ENCODE measurements at places on chromosomes 3 and 15.

DNA sequence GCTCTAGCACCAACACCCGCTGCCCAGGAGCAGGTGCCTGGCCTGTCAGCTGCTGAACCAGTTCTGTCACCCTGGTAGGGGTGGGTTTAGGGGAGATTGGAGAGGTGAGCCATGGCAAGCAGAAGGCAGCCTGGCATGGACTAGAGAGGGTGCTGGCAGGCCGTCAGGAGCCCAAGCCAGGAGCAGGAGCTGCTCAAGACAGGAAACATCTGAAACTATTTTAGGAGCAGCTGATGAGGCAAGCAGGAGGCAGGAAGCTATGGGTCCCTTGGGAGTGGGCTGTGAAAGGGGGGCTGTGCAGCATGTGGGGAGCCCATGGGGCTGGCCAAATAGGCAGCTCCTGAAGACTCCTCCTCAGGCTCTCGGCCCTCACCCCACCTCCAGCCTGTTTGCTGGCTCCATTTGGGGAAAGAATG, 2.3 kb downstream of the INKA1 start:
- DNase-seq = no peak

DNA sequence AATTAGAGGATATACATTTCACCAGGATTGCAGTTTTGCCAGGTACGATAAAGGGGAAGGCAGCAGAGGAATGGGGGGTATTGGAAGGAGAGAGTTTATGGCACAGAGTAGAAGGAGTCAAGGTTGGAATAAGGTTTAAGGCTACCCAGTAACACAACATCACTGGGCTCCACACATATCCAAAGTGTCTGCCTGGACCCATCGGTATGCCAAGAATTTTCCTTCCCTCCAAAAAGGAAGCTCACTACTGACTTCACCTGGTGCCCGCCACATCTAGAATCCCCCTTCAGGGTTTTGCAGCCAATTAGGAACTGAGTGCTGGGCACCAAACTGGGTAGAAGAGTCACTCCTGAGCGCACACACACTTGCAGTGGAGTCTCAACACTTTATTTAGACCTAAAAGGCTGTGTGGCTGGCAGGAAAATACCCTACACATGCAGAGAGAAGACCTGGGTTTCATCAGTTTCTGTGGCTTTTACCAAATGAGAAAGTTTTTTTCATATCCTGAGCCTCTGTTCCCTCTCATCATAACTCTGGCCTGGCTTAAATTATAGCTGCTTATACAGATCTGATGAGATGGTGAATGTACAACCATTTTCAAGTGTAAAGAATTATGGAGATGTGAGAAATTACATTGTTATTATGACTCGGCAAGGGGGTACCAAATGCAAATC, 190.8 kb upstream of the LPP start:
- no peak for DNase-seq

DNA sequence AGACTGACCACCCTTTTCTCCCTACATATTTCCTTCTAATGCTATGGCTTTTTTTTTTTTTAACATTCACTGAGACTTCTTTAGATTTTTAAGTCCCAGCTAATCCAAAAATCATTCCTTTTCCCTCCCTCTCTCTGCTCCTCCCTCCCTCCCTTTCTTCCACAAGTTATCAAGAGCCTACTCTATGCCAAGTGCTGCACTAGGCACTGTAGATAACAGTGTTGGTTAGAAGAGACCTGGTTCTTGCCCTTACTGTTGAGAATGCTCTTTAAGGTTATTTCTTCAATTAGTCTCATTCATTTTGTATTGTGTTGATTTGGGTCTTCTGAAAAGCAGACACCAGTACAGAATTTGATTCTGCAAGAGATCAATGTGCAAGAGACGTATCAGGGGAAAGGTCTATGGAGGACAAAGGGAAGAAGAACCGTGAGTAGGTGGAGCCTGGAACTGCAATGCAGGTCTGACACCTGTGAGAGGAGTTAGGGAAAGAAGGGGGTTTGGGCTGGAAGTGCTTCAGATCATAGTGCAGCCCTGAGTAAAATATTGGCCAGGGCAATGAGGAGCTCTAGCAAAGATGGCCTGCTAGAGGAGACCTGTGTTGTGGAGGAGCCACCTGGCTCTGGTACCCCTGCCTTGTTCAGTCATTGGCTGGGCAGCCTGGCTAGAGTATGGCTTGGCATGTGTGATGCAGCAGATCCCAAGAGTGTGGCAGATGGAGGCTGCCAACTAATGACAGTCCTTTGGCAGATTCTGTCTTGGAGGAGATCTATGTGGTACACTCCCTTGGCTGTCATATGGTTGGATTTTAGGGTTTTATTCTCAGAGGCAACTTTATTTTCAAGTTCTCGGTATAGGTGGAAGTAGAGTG, 9.7 kb upstream of the PCOLCE2 start:
- DNase-seq = no peak

GRCh38 chr3:128195802-128196201, 42.5 kb downstream of the EEFSEC start:
- no peak for DNase-seq

DNA sequence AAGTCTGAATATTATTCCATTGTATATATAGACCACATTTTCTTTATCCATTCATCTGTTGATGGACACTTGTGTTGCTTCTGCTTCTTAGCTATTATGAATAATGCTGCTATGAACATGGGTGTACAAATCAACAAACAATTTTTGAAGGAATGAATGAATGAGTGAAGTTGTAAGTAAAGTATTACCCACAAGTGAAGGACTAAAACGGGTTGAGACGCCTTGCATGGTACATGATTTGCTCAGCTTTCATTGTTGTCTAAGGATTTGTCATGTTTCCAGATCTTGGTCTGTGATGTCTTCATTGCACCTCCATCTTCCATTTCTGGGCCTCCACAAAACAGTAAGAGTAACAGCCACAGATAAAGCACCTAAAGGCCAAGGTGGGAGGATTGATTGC, 20.5 kb downstream of the IFT122 start:
- no peak for DNase-seq

DNA sequence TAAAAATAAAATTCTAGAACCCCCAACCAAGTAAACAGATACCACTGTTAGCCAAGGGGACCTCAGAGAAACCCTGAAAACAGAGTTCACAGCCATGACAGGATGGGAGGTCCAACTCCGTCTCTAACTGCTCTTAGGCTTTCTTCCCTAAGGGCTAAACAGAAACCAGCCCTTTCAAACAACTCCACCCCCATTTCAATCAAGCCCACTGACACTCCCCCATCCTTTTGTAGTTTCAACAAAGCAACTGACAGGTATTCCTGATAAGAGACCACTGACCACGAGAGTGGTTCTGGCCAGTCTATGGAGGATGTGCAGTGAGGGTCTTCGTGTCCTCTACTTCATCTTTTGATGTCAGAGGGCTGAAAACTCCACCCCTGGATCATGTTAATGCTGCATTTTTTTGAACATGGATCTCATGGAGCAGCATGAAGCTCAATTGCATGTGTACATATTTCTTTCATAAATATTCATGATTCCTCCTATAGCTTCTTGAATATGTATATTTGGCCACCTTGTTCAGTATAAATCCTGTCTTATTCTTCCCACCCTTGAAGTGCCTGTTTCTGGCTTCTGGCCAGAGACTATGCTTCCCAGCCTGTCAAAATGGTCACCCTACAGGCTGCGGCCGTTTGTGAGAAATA, 222.6 kb downstream of the OSBPL10 start:
- no peak for DNase-seq

DNA sequence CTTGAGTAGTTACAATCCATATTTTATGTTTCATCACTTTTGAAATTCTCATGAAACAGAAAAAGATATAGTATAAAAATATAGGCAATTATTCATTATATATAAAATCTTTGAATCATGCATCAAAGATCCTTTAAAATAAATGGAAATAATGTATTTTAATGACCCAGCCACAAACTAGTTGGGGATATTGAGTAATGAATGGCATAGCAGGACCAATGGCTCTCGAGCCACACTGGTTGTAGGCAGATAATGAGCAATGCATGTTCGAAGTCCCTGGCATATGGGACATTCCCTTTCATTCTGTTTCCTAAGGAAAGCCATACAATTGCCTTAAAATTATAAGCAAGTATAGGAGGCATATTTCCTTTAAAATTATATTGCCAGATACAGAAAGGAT, 107.4 kb upstream of the IL12A start:
- DNase-seq = no peak

GRCh38 chr3:39748002-39748401, 61.4 kb upstream of the MYRIP start:
- no peak for DNase-seq

- DNase-seq = no peak
Measured at GRCh38 chr15:101376615-101377395, 81.8 kb upstream of the SNRPA1 start.

DNA sequence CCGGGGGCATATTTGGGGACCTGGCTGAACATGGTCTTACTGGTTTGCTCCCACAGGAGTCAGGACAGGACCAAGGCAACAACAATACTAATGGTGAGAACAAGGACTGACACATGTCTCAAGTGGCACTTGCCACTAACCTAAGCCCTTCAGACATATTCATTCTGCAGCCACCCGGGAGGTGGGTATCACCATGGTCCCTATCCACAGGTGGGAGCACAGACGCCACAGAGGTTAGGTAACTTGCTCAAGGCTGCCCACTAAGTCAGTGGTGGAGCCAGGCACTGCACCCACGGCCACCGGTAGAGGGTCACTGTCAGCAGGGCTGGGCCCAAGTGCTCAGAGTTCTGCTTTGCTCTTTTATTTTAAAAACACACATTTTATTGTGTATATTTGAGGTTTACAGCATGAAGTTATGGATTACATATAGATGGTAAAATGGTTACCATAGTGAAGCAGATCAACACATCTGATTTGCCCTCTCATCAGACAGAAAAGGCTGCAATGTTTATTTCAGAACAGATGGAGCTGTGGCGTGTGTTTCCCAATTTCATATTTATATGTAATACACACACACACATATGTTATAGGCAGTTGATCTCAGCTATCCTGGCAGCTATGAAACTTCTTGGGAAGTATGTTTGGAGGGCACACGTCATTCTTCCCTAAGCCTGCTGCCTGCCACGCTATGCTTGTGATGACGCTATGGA, 30.0 kb upstream of the SLC41A3 start:
- DNase-seq = no peak

GRCh38 chr3:195613468-195614069, 29.8 kb upstream of the APOD start:
- DNase-seq = no peak

DNA sequence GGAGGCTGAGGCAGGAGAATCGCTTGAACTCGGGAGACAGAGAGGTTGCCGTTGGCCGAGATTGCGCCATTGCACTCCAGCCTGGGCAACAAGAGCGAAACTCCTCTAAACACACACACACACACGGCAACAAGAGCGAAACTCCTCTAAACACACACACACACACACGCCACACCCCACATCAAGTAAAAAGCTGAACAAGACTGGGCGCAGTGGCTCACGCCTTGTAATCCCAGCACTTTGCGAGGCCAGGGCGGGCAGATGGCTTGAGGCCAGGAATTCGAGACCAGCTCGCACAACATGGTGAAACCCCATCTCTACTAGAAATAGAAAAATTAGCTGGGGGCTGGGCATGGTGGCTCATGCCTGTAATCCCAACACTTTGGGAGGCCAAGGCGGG, 49.0 kb downstream of the HOMER2 start:
- DNase-seq = no peak

DNA sequence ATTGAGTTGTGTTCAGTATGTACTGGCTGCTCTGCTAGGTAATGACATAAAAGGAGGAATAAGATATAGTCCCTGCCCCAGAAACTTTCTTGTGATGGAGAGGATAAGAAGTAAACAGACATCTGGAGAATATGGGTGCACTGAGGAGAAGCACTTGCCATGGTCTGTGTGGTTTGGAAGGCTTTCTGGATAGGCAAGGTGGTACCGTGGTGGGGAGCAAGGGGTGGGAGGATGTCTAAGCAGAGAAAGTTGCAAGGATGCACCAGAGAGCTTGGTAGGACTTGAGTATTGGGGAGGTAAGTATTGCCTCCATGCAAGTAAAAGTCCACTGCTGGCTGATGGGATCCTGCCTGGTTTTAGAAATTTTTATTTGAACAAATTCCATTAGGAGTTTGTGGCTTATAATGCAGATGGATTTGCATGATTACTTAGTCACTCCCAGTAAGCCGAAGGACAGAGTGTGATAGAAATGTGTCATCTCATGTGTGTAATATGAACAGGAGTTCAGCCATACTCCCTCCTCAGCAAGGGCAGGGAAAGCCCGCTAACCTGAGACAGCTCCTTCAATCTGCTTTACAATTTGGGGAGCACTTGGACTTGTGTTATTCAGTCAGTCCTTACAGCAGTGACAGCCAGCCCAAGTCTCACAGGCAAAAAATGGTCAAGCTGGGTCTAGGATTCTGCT, 53.6 kb downstream of the CLSTN2 start:
- DNase-seq = no peak

- DNase-seq = no peak
Measured at GRCh38 chr3:40923143-40923542, 276.2 kb upstream of the CTNNB1 start.

DNA sequence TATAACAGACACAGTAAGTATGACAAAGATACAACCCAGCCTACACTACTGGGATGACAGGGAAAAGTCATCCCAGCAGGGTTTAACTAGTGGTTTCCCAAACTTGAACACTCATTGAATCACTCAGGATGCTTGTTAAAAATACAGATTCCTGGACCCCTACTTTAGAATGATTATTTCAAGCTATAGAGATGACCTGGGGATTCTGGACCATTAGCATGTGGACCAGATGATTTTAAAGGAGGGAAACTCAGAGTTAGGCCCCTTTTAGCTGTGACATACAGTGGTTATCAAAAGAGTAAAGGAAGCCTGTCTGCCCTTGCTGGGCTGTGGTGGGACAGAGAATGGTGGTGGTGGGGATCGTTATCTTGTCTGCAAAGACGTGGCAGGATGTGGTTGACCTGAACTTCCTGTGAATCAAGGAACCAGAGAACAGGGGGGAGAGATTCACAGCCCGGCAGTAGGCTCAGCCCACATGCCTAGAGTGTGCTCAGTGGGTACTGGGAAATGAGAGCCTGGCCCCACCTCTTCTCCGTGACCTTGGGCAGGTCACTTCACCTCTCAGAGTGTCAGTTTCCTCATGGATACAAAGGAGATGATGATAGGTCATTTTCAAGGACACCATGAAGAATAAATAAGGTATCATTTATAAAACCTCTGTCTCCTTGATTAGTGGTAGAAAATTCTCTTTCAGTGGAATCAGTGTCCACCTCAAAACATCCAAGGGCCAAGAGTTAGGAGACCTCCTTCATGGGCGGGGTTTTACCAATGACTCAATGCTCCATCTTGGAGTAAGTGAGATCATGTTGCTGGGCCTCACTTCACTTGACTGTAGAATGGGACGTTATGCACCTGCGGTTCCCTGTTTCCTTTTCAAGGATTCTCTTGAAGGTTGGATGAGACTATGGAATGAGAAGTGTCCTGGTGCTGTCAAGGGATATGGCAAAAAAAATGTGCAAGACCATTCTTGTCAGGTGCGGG, 306.5 kb downstream of the RPLP1 start:
- DNase-seq = peak; percentile 82

- DNase-seq = no peak
Measured at GRCh38 chr3:128438488-128439072, 28.1 kb downstream of the DNAJB8 start.

All from activated CD8-positive, alpha-beta memory T cell treated with anti-CD3 and anti-CD28 coated beads, Interleukin-2, amount 50 U/mL, for 4 hours (primary cell).